ENCODE measurements at places on chromosomes 3 and 15. TPM values are rescaled to one million over a fixed set of nuclear protein-coding genes. Genes with fewer than 3 reads are reported as not detected.

DNA sequence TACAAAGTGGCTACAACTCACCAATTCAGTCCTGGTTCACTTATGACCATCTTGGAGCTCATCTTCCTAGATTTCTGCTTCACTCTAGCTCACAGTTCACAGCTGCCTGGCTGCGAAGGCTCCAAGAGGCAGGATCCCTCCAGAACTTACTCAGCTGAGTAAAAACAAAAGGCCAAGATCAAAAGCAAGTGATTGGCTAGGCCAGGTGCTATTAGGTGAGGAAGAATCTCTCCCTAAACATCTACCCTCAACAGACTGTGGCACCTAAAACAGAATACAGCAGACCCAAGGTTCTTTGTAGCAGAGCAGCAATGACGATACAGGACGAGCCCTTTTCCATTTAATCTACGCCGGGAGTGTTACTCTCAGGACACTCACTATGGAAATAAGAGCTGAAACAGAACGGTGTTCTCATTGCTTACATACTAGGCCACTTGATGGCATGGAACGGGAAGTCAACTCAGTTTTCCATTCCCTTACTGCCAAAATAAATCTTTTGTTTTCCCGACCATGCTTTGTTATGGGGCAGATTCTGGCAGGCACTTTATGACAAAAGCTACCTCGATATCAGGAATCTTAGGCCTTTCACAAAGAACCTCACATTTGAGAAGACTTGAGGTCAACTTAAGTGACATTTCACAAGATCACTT lies 901 bp downstream of the ICE2 start:
- no peak for DNase-seq

DNA sequence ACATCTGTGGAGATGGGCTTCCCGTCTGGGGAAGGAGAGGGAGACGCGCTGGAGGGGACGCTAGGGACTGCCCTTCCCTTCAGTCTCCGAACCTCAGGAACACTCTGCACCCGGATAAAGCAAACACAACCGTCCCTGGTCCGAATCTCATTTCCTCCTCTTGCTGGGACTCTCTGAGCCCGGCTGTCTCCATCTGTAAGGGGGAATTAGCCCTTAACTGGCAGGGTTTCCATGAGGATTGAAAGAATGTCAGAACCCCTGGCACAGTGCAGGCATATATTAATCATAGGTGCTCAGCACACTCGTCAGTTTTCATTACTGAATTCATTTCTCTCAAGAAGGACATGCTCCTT lies 19.1 kb upstream of the IGDCC3 start:
- no peak for DNase-seq

Gene NTRK3
- total RNA-seq, result 3.2 TPM

Gene ST8SIA2
- total RNA-seq, result 2.0 TPM

Gene NPAP1
- total RNA-seq, result not detected

GRCh38 chr3:50164984-50165909 lies 10.1 kb downstream of the SEMA3F start:
- DNase-seq, result peak; percentile 53

GRCh38 chr3:135238236-135238830 lies 443.3 kb downstream of the EPHB1 start:
- DNase-seq, result no peak

DNA sequence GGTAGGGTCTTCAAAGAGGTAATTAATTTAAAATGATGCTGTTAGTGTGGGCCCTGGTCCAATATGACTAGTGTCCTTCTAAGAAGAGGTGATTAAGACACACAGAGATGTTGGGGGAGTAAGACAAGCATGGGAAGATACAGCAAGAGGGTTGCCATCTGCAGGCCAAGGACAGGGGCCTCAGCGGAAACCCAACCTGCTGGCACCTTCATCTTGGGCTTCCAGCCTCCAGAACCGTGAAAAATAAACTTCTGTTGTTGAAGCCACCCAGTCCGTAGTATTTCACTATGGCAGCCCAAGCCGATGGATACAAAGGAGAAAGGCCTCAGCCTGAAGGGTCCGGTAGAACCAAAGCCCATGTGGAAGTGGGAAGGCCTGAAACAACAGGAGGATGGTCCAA lies 161.7 kb upstream of the UBE2E1 start:
- no peak for DNase-seq

DNA sequence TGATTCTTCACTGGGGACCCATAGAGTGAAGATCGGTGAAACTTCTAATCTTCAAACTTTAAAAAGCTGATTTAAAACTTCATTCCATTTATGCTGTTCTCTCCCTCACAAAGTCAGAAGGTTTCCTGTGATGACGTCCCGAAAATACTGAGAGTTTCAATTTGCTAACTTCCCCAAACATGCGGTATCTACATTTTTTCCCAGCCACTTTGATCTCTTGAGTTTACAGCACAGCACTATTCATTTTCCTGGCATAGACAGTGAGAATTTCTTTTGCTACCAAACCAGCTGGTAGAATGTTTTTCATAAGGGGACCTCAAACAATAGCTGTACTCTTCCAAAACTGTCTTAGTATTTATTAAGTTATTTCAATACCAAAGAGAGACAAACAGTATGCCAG lies 156.8 kb downstream of the LSAMP start:
- no peak for DNase-seq

Gene SRGAP3
- total RNA-seq, result 5.1 TPM

Measured in Right ventricle myocardium superior (tissue), 1 donor.